T-helper 1 cell (primary cell): ENCODE measurements at places on chromosomes 1 and 21.

DNA sequence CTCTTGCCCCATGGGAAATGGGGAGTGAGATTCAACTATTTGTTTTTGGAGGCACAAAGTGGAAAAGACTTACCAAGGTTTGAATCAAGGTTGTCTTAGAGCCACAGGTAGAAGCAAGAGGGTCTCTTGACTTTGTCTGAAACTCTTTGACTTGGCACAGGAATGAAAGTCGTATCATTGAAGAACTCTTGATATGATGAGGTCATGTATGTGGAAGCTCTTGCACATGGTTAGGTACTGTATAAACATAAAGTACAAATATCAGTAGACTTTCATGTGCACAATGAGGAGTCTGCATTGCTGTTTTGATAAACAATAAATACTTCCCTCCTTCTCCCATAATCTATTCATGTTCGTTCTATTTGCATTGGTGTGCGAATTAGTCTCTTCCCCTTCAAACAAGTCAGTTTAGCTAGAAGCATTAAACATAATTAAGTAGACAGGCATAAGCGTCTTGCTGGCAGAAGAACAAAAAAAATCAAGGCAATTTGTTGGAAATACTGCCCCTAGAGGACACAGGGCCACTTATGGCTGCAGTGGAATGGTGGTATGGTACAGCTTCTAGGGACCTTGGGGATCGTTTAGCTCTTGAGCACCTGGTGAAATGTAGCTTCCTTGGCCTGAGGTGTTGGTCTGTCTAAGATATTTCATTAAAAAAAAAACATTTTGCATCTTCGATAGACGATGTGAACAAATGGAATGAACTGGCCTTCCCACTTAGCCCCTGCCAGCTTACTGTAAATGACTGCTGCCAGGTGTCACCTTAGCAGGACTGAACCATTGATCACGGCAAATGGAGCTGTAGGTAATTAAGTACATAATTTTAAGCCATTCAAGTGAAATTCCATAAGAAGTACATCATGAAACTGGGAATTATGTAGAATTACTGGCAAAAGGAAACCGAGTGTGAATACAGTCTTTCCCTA, 218.0 kb upstream of the GALNT2 start:
- no peak for DNase-seq

DNA sequence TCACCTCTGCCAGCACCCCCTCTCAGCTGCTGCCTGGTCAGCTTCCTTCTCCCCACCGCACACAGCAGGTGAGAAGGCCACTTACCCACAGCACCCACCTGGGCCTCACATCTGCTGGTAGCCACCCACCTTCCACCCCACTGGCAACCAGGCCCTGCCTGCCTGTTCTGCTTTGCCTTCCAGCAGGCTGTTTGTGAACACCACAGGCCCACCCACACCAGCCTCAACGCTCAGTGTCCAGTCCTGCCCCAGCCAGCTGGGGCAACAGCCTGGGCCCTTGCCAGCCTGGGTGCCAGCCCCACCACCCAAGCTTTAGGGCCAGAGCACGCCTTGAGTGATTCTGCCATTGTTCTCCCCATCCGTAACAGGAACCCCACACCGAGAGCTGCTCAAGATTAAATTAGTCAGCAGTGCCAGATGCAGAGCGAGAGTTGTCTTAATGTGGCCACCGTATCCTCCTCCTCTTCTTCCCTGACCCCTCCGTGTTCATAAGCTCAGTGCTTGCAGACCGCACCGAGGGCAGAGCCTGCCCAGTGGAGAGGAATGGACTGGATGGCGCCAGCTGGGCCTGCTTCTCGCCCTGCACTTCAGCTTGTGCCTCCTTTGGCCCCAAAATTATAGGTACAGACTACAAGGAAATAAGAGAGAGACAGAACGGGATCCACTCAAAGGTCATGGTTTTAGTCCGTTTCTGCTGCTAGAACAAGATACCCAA, 120.3 kb upstream of the COL6A1 start:
- DNase-seq, result no peak

GRCh38 chr1:199264911-199265310, 626.1 kb downstream of the PTPRC start:
- no peak for DNase-seq

GRCh38 chr1:55204997-55205396, 10.2 kb downstream of the USP24 start:
- no peak for DNase-seq

- no peak for DNase-seq
Measured at GRCh38 chr1:168151935-168152334, 15.2 kb upstream of the GPR161 start.

GRCh38 chr1:210571356-210572284, 242.9 kb downstream of the HHAT start:
- DNase-seq, result no peak

DNA sequence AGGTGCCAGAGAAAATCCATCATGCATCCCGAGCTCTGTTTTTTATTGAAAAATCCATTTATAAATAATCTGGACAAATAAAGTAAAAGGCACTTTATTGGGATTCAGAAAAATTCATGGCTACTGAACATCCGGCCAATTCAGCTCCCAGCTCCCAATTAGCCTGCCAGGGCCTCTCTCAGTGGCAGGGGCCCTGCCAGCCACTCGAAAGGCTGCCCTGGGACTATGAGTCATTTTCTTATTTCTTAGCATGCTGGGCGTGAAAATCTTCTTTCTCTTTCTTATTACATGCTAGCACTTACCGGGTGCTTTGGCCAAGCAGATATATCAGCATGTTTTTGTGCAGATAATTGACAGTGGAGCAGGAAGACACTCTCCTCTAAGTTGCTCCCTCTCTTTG, 283.3 kb downstream of the CAMTA1 start:
- no peak for DNase-seq

- DNase-seq, result no peak
Measured at GRCh38 chr1:8361198-8361849, 43.4 kb downstream of the SLC45A1 start.

DNA sequence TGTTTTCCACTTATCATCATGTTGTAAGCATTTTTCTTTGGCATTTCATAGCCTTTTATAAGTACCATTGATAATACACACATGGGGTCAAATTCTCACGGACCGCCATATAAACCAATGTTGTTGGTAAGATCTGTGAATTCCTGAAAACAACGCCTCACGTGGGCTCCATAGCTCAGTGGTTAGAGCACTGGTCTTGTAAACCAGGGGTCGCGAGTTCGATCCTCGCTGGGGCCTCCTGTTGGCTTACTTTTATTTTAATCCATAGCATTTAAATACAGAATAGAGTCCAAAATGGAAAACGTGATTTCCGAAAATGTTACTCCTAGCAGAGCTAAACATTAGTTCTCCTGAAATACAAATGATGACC, 83.1 kb downstream of the HHIPL2 start:
- peak; percentile 59 for DNase-seq

- DNase-seq, result no peak
Measured at GRCh38 chr1:232145768-232146167, 484.2 kb downstream of the SIPA1L2 start.

GRCh38 chr1:51264451-51264850, 28.4 kb downstream of the RNF11 start:
- DNase-seq, result no peak

DNA sequence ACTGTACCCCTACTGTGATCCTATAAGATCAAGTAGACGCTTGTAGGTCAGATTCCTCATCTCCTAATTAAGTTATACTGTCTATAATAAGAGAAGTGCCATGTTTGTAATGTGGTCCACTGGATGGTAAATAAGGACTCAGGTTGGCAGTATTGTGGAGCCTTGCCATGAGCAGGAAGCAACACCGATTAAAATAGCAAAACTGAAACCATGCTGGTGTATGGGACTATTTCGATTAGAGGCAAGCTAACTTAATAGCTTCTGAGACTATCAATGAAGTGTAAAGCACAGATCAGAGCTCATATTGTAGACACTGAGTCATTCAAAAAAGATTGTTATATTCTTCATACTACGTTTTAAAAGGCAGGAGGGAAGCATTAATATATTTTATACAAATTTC, 348.8 kb downstream of the HHAT start:
- no peak for DNase-seq

GRCh38 chr1:149987297-149987595, 23.3 kb downstream of the OTUD7B start:
- no peak for DNase-seq

DNA sequence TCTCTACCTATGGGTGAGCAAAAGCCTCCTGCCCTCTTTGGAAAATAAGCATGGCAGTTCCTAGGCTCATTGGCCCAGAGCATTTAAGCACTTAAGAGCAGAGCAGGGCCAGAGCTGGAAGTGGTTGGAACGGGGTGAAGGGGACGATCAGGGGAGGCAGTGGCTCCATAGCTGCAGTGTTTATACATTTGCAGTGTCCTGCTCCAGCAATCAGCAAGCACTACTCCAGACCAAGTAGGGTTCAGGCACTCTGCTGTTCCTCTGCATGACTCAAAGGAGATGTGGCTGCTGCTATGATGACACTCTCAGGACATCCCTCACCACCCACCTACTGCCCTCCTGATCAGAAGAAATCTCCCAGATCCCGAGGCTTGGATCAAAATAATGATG, 55.0 kb downstream of the TRABD2B start:
- DNase-seq, result no peak

DNA sequence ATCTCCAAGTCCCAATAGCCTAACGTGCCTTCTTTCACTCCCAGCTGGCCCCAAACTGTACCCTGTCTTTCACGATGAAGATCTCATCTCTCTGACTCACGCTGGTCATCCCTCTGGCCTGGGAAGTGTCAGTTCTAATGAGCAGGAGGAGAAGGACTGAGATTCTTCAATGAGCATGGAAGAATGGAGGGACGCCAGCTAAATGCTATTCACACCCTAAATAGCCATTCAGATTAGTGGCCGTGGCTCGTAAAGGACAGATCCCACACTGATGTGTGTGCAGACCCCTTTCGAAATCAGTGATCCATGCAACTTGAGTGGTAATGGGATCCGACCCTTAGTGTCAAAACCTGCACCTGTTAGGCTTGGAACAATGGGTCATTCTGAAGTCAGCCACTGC, 75.9 kb upstream of the SMYD2 start:
- DNase-seq, result no peak

- no peak for DNase-seq
Measured at GRCh38 chr1:3460672-3461131, 6.2 kb downstream of the ARHGEF16 start.

GRCh38 chr1:6127587-6128163, 52.4 kb downstream of the CHD5 start:
- peak; percentile 73 for DNase-seq
